ENCODE measurements at places on chromosomes 1 and 21. TPM values are rescaled to one million over a fixed set of nuclear protein-coding genes. Genes with fewer than 3 reads are reported as not detected.

DNA sequence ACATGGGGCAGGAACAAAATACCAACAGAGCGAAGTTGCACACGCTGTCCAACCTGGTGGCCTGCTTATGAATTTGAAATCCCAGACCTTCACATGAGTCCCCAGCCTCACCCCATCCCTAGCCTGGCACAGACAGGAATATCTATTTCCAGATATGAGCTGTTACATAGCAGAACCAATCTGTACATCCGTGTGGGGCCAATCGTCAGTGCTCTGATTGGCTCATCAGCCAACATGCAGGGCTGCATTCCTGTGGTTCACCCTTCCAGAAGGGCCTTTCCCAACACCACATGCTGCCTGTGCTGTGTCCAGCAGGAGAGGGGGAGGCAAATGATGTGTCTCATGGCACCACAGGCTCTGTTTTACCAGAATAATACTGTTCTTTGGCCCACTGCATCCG lies 31.3 kb downstream of the CCN1 start:
- DNase-seq: no peak

DNA sequence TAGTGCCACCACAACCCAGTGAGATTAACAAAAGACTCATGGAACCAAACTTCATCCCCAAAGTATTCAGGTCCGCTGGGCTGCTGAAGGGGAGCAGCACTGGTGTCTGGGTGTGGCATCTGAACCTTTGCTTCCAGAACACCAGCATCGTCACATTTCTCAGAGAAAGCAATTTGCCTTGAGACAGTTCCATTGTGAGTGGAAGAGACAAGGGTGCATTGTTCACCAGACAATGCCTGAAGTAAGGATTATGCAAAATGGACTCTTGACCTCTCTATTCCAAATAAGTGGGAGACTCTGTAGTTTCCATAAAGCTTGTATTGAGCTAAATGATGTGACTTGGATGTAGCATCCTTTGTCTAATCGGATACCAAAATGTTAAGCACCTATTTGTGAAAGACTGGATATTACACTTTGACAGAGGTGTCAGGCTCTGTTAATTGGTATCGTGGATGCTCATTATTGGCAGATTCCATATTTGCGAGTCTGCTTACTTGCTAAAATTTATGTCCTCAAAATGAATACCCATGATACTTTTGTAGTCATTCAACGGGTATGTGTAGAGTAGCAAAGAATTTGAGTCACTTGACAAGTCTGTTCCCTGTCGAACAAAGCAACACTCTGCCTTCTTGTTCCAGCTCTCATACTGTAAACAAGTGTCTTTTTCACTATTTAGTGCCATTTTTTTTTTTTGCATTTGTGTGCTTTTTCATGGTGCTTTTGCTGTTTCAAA lies 75.6 kb downstream of the MRPS6 start:
- no peak for DNase-seq

- no peak for DNase-seq
These were observed at the start of gene BLACAT1 for GRCh38 chr1:205455581-205456382. Gene BLACAT1 (minus strand): TSS chr1:205456045.

- DNase-seq: no peak
These were observed 486.0 kb upstream of the CHRM3 start for GRCh38 chr1:238900334-238900865.

The CCDC30 gene
- 15.4 TPM for total RNA-seq

DNA sequence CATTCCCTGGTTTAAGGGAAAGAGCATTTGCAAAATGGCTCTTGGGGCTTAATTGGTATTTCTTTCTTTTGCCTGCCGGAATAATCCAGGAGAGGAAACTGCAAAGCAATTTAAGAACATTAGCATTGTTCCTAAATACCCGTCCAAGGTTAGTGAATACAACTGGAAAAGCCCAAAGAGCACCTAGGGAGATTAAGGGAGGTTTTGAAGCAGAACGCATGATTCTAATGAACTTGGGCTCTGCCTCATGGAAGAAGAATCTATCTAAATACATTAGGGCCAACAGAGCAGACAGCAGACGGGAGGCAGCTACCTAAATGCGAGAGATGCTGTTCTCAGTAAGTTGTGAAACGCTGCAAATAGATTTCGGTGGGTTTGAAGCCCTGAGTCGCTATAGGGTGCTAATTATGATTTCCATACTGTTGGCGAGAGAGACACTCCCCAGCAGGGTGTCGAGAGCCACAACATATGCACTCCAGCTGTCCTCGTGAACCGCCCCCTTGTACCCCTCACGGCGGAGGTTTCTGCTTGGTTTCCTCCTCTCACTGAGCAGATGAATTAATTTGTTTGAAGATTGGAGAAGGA lies 326.7 kb upstream of the CAMK1G start:
- DNase-seq: no peak

- no peak for DNase-seq
These were observed 3.2 kb downstream of the BARHL2 start for GRCh38 chr1:90713741-90714509.

DNA sequence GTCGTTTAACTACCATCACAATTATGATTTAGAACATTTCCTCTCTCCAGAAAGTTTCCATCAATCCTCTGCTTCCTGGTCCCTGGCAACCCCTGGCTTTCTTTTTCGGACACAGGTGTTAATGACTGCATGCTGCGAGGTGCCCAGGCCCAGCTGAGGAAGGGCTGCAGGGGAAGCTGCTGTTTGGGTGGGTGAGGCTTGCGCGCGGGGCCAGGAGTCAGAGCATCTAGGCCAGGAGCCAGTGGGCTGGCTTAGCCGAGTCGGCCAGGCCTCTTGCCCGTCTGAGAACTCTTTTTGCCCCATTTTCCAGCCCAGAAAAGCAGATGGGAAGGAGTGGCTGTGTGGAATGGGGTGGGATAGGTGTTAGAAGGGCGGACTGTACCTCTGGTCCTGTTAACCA lies 51.5 kb downstream of the NAV1 start:
- DNase-seq: no peak

- DNase-seq: no peak
These were observed 14.8 kb upstream of the NCMAP start for GRCh38 chr1:24540906-24541710.

DNA sequence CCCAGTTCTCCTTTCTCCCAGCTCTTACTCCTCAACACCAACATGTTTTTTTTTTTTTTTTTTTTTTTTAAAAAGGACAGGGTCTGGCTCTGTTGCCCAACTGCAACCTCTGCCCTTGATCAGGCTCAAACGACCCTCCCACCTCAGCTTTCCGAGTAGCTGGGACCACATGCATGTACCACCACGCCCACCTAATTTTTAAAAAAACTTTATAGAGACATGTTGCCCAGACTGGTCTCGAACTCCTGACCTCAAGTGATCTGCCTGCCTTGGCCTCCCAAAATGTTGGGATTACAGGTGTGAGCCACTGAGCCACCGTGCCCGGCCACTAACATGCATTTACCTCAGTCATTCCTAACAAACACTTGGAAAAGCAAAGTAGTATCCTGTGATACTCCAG lies 31.1 kb upstream of the FOXE3 start:
- DNase-seq: no peak

DNA sequence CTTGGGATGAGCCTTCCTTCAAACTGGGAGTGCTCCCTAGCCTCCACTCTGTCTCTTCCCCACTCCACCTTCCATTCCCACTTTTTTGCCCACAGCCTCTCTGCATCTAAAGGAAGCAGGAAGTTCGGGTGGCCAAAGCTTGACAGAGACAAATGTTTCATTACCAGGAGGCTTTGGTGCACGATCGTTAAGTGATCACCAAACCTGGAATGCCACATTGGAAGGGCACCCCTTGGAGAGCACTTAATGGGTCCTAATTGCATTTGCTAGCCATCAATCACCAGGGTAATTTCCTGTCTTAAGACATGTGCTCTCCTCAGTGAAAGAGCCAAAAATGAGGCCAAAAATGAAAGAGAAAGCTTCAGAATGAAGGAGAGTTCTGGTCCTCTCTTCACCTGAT lies 206.5 kb downstream of the TNR start:
- no peak for DNase-seq

DNA sequence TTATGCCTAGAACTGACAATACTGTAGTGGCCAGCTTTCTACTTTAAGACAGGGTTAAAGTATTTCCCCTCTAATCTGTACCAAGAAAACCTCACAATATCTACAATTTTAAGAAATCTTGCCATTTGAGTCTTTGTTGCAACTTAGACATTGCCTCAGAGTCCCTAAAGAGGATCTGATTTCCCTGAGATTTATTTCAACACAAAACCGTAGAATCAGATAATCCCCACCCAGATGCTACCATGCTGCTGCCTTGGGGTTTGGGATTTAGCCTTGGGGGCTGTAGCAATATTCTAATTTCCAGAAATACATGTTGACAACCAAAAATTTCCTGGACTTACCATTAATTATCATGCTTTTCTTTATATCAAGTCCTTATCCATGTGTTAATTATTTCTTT lies 50.3 kb upstream of the DENND1B start:
- DNase-seq: no peak

- DNase-seq: no peak
These were observed 5.3 kb upstream of the EVA1B start for GRCh38 chr1:36328713-36329112.

GRCh38 chr1:91606546-91607078 lies 106.0 kb downstream of the CDC7 start:
- no peak for DNase-seq
